ENCODE measurements at places on chromosomes 7 and 10.
A peak's percentile ranks its signal among the peaks of the same experiment; 100 is the strongest.

- DNase-seq = peak; percentile 78
These were observed 9.3 kb downstream of the RPP38 start for GRCh38 chr10:15106352-15107013.

DNA sequence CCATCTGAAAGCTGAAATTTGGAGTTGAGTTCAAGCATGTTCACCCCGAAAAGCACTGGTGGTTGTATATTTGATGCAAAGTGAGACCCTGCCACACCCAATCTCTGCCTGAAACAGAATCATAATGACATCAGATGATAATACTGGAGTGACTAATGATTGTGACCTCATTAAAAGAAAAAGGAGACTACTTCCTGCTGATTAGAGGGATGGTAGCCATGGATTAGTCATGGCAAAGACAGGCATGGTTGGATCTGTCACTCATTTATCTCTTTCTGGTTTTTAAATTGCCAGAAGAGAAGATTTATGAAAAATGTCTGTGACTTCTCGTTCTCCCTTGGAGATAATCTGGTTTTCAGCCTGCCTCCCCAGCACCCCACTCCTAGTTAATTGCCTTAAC lies 101.2 kb downstream of the BAMBI start:
- DNase-seq = no peak

- DNase-seq = no peak
These were observed 471.4 kb upstream of the NRP1 start for GRCh38 chr10:33805831-33806230.

DNA sequence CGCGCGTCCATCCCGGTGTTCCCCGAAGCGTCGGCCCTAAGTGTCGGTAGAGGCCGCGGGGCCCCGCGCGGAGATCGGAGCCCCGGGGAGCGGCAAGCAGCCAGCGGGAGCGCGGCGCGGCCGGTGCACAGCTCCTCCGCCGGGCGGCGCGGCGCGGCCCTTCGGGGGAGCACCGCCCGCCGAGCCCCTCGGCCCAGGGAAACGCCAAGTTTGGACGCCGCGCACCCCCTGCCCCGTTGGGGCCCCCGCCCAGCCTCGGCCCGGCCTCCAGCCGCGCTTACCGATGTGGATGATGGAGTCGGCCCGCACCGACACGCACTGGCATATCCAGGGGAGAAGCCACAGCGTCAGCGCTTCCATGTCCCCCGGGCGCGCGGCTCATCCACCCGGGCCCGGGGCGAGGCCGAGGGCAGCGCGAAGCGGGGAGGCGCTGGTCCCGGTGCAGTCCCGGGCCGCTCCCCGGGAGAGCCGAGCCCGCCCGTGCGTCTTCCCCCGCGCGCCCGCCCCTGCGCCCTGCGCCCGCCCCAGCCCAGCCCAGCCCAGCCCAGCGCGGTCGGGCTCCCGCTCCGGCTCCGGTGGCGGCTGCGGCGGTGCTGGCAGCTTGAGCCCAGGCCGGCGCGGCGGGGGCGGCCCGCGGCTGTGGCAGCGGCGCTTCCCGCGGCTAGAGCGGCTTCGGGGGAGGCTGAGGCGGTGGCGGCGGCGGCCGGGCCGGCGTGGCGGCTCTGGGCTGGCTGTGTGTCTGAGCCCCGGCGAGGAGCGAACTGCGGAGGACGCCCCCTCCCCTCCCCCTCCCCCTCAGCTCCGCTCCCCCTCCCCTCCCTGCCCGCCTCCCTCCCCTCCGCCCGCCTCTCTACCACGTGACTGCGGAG lies at the start of gene GRID1:
TSS of gene GRID1 (minus strand) at position 763 of the 869 bp plus-strand sequence.
- DNase-seq = peak; percentile 61

DNA sequence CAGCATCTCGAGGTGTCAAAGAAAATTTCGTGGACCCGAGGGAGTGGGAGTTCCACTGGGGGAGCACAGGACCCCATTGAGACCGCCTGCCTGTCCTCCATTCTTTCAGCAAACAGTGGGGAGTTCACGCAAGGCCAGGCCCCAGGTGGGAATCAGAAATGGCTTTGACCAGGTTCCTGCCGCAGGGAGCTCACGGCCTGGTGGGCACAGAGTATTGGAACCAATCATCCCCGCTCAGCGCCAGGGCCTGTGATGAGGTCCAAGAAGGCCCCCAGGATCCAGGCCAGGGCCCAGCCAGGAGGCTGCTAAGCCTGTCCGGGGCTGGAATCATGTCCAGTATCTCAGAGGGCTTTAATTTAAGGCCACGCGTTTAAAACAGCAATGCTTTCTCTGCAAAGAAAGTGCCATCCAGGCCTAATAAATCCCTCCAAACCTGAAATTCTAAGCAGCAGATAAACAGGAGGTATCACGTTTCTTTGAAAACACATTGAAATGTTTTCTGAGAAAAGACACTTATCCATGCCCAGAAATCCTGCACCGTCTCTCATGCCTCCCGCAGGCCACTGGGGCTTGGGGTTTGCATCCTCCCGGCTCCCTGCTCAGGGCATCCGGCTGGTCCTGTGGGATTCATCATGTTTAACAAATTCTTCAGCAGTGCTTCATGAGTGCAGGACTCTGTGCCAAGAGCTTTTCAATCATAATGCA lies 125.7 kb downstream of the OAT start:
- DNase-seq = peak; percentile 5

- no peak for DNase-seq
These were observed 236.4 kb downstream of the CACNB2 start for GRCh38 chr10:18376650-18377049.

All from adrenal gland (tissue), 19 donors.